WERI-Rb-1 (cell line): ENCODE measurements at places on chromosomes 16 and 17.

- DNase-seq, result no peak
These were observed 93.6 kb downstream of the WSCD1 start for GRCh38 chr17:6163612-6164333.

- DNase-seq, result peak; percentile 57
These were observed 242.3 kb downstream of the CCDC182 start for GRCh38 chr17:57502811-57503241.

DNA sequence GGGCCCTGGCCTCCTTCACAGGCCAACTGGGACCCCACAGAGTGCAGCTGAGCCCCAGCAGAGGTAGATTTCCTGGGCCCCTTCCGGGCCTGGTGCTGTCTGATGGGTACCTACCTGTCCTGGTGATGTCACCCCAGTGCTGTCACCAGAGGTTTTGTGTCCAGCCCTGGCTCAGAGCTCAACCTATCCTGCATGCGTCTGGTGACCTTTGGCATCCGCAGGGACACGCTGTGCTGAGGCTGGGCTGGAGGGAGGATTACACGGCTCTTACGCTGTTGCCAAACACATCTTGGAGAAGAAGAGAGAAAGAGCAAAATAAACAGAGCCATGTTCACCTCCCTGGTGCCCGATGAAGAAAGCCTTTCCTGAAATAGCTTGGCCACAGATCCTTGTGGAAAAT is 70.6 kb upstream of the MED9 start:
- no peak for DNase-seq

- DNase-seq, result no peak
These were observed 44.1 kb downstream of the MIS12 start for GRCh38 chr17:5530265-5531084.

GRCh38 chr16:674968-675883 is at the start of gene RHBDL1:
TSS of gene RHBDL1 (plus strand) at chr16:675671. CDS start at chr16:675791, 120 bp downstream.
- DNase-seq, result peak; percentile 78

GRCh38 chr17:41734139-41734948 is at the start of gene HAP1:
TSS of gene HAP1 (minus strand) at chr17:41734643. CDS start at chr17:41734634, 9 bp downstream.
- DNase-seq, result peak; percentile 81

GRCh38 chr16:83882163-83882885 is 16.6 kb upstream of the MLYCD start:
- no peak for DNase-seq

DNA sequence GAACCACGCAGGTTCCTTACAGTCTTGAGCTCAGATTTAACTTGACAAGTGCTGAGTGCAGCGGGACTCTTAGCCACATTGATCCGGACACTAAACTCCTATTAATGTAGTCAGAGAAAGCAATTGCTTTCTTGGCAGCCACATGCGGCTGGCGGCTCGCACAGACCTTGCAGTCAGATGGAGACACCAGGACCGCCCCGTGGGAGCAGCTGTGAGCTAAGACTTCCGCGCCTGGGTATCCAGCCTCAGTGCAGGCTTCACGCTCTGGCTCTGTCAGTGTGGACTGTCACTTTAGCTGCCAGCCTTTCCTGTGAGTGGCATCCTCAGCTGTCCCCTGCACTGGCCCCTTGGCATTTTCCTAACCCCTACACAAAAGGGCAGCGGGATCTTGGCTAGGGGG is 80.9 kb upstream of the NLRP1 start:
- DNase-seq, result peak; percentile 45

DNA sequence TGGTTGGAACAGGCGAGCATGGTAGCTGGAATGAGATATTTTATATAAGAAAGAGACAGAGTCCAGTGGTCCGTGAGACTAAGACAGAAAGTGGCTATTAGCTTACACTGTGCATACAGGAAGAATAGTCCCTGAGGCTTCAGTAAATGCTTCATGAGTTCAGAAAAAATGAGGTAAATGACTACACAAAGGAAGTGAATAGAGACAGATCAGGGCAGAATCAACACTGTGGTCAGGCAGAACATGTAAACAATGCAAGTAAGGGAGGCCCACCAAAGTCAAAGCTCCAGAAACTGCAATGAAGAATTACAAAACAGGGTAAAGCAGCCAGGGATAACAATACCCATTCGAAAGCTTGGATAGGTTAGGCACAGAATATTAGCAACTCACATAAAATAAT is 4.8 kb downstream of the ABCA10 start:
- no peak for DNase-seq

DNA sequence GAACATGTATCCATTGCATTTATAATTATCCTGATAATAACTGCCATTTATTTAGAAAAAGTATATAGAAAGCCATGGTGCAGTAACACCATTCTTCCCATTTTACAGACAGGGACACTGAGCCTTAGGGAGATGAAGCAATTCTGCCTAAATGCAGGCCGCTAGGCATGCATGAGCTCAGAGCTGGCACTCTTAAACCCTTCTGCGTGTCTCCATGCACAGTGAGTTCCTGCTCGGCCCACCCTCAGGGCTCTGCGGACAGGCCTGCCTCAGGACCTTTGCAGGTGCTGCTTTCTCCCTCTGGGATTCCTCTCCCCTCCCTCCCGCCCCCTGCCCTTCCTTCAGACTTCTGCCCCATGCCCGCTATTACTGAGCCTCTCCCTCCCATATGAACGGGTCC is 54.3 kb upstream of the WSB1 start:
- DNase-seq, result no peak

GRCh38 chr16:76899767-76900166 is 291.2 kb upstream of the MON1B start:
- DNase-seq, result no peak

DNA sequence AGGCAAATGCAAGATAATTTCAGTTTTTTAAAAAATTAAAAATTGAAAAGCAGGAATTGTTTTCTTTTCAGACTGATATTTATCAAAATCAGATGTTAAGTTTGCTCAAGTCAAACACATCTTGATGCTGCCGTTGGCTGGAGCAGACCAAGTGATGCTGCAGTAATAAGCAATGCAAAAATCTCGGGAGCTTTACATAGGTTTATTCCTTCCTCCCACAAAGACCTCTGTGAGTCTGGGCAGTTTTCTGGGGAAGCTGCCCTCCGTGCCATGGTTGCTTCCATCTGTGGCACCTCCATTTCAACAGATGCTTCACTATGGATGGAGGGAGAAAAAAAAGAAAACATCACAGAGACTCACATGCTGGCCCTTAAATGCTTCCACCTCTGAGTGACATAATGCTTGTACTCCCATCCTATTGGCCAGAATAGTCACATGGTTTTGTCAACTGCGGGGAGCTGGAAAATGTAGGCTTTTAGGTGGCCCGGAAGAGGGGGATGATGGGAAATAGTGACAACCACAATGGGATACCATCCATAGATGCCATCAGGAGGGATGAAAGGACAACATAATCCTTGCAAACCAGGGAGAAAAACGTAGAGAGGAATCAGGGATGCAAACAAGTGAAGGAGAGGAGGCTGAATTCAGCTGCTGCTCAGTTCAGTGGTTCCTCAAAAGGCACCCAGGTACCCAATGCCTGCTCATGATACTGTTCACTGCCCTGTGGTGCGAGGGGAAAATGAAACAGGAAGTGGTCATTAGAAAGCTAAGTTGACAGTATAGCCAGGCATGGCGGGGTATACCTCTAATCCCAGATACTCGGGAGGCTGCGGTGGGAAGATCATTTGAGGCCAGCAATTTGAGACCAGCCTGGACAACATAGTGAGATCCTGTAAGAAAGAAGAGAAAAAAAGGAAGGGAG is 13.5 kb upstream of the ERCC4 start:
- no peak for DNase-seq

DNA sequence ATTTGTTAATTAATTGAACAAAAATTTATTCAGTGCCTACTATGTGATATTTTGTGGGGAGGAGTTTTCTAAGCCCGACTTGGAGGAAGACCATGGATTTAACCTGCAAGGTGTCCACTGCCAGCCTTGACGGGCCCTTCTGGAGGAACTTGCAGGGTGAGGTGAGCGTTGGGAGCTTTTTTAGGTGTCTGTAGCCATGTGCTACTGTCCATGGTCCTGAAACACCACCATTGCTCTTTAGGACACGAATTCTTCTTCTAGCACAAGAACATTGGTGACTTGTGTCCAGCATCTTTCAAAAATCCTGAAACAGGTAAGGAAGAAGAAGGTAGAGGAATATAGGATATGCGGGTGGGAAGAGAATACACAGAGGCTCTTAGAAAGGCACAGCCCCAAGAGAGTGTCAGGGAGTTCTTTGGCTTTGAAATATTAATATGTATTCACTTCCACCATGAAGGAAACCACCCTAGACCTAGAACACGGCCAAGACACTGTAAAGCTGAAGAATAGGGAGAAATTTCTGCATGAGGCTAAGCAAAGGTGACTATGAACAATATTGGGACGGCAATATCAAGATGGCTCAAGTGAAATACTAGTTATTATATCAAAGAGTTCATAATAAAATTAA is 27.9 kb upstream of the OR4D1 start:
- DNase-seq, result no peak

- DNase-seq, result no peak
These were observed 11.1 kb downstream of the USP6 start for GRCh38 chr17:5126719-5127488.

DNA sequence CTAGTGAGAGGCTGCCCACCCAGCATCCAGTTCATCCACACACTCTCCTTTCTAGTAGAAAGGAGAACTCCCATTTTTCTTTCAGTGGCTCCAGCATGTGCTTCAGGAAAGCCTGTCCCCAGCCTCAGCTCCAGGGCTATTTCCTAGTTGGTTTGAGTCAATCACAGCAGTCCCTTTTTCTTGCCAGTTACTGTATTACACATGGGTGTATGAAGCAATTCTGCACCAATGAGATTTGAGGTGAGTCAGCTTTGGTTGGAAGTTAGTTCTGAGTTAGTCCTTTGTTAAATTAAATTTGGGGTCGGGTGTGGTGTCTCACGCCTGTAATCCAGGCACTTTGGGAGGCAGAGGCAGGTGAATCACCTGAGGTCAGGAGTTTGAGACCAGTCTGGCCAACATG is 24.8 kb downstream of the RAD51D start:
- DNase-seq, result no peak

DNA sequence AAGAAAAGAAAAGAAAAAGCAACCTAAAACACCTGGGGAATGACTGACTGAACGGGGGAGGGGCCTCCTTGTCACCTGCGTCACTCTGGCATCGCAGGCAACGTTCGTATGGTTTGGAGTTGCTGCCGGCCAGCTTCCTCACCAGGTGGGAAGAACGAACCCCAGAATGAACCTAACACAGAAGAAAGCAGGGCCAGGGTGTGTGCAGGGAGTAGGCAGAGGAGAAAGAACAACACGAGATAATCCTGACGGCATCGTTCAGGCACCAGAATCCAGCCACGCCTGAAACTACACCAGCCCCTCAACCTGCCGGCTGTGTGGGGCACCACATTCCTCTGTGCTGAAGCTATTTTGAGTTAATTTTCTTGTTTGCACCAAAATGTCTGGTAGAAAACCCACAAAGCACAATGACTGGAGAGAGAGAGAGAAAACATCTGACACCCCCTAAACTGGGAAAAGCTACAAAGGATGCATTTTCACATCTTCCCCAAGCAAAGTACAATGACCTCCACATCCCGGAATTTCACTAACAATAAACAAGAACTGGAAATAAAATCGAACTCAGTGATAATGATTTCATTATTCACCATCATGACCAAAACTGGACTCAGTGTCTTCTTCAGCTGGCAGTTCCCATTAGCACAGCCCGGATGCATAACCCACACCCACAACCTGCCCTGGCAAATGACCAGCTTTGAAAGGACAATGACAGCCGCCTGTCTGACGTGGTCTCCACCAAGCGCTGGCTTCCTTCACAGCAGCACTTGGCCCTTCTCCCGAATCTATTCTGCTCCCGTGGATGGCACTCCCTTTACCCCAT is 23.6 kb downstream of the RAB40B start:
- DNase-seq, result no peak

DNA sequence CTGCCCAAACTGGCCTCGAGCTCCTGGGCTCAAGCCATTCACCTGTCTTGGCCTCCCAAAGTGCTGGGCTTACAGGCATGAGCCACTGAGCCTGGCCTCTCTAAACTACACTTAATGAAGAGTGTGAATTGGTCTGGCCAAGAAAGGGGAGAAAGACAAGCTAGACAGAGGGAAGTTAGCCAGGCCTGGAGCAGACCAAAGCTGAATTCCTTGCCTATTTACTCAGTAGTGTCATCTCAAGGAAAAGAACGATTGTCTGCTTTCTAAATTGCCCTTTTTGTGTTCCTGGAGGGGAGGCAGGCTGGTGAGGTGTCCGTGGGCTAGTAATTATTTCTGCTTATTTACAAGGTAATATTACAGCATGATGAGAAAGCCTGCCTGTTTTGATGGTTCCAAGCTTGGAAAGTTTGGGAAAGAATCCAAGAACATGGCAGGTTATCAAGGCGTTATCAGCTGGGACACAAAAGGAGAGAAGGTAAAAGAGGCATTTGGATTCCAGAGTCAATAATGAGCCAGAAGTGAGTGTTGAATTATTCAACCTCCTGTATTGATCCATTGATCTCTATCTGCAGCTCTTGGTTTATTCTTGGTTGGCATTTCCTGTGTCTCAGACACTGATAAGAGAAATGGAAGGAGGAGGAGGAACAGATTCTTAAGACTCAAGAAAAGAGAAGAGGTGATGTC is 6.3 kb upstream of the CBFB start:
- DNase-seq, result peak; percentile 0

DNA sequence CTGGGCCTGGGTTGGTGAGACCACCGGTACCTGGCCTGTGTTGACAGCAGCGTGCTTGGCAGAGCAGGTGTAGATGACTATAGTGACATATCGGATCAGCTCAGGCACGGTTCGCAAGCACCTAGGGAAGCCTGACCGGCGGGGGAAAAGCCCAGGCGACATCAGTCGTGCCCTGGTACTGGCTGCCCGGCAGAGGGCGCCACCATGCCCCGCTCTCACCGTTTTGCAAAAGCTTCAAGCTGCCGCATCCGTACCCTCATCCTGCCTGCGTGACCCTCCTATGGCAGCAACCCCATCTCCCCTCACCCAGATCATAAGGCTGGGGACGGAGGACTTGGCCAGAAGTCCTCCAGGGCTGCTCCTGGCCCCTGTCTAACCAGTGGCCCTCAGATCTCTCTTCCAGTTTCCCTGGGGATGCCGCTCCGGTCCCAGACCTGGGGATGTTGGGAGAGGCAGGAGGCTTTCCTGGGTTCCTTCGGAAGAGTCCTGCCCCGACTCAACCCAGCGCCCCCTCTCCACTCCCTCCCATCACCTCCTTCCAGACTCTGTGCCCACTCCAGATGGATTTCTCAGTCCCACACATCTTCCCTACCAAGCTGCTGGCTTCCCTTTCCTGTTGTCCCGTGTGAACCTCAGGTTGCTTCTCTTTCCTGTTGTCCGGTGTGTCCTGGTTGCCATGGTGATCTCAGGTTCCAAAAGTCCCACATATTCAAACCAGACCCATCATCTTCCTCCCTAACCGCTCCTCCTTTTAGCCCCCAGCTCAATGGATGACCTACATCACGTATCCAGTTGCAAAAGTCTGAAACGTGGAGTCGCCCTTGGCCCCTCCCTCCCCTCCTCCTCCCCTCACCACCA is 13.7 kb downstream of the ALOX12B start:
- peak; percentile 83 for DNase-seq

GRCh38 chr17:7862692-7863437 is 5.1 kb downstream of the CYB5D1 start:
- DNase-seq, result peak; percentile 53

GRCh38 chr16:15450624-15451023 is 16.2 kb downstream of the BMERB1 start:
- DNase-seq, result no peak

- no peak for DNase-seq
These were observed 9.7 kb downstream of the GNAO1 start for GRCh38 chr16:56201030-56201429.

GRCh38 chr16:85888405-85889331 is 10.3 kb upstream of the IRF8 start:
- DNase-seq, result no peak
